ENCODE measurements at places on chromosomes 6 and 20. TPM values are rescaled to one million over a fixed set of nuclear protein-coding genes. Genes with fewer than 3 reads are reported as not detected.

The PRR18 gene
- 0.09 TPM for total RNA-seq

The C4A gene
- total RNA-seq: 4.5 TPM

The KHDRBS2 gene
- total RNA-seq: 27.0 TPM

The PMEPA1 gene
- total RNA-seq: 18.8 TPM

- H3K27ac ChIP-seq: no peak overlapping the region
- H3K27me3 ChIP-seq: no peaks in the 10 kb centered on the region
- DNase-seq: no peak
- H3K4me3 ChIP-seq: no peak overlapping the region
- H3K36me3 ChIP-seq: no peaks in the 10 kb centered on the region
Observed at GRCh38 chr6:125445054-125445453, 143.3 kb upstream of the HDDC2 start.

GRCh38 chr6:87949194-87949593 is 98.4 kb upstream of the SPACA1 start:
- H3K27ac ChIP-seq: no peak overlapping the region
- H3K36me3 ChIP-seq: no peaks in the 10 kb centered on the region
- no peak overlapping the region for H3K4me3 ChIP-seq
- no peaks in the 10 kb centered on the region for H3K4me1 ChIP-seq

- H3K36me3 ChIP-seq: no peaks in the 10 kb centered on the region
- no peak overlapping the region for H3K27ac ChIP-seq
- H3K4me3 ChIP-seq: no peak overlapping the region
- no peaks in the 10 kb centered on the region for H3K4me1 ChIP-seq
- no peaks in the 10 kb centered on the region for H3K27me3 ChIP-seq
- no peak for DNase-seq
Observed at GRCh38 chr6:130632277-130632676, 194.9 kb upstream of the SMLR1 start.

DNA sequence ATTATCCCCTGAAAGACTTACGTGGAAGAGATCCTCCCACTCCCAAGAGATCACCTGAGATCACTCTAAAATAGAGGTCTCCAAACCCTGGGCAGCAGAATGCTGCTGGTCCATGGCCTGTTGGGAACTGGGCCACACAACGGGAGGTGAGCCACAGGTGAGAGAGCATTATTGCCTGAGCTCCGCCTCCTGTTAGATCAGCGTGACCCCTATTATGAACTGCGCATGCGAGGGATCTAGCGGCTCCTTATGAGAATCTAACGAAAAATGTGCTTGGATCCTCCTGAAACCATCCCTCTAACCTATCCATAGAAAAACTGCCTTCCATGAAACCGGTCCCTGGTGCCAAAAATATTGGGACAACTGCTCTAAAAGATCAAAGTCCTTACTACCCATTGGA is 1057.4 kb downstream of the EPHA7 start:
- no peak overlapping the region for H3K4me3 ChIP-seq
- H3K36me3 ChIP-seq: no peaks in the 10 kb centered on the region
- no peaks in the 10 kb centered on the region for H3K27me3 ChIP-seq
- no peaks in the 10 kb centered on the region for H3K4me1 ChIP-seq

DNA sequence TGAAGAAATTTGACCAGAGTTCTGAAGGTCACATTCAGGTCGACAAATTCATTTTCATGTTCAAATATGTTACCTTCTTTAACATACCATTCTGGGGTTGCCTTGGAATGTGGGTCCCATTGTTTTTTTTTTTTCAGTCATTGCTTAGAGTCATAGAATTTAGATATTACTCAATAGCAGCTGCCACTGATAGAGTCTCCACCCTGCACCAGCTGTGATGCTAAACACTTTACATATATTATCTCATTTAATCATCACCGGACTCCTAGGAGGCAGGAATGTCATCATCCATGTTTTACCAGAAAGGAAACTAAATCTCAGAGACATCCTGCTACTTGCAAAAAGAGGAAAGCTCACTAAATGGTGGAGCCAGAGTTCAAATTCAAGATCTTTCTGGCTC is 204.7 kb downstream of the ESR1 start:
- no peak for DNase-seq
- no peaks in the 10 kb centered on the region for H3K27me3 ChIP-seq
- no peak overlapping the region for H3K27ac ChIP-seq

DNA sequence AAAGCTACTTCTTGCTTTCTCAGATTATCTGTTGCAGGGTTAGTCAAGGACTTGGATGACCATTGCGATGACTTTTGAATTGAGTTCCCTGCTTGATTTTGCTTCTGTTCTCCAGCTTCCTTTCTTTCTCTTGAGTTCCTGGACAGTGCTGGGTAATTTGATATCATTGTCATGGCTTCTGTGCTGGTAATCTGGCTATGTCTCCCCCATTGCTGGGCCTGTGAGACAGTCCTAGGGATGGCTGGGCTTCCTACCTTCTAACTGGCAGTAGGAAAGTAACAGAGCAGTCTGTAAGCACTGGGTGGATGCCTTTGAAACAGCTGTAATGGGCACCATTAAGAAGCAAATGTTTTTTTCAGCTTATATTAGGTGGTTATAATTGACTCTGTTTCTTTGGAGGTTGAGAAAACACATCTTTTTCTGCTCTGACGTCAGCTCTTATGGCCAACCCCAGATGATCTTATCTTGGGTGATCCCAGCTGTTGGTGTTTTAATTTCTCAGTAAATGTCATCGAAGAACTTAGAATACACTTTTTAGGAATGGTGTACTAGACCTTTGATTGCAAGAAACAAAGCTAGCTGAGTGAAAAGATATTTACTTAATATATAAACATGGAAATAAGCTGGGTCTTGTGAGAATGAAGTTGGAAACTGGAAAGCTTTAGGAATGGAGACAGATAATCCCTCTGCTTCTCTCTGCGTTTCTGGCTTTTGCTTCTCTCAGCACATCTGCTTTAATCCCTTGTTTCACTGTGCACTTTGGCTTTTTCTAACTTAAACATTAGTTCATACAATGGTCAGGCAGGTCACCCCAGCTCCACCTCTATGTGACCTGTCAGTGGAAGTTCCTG is 195.0 kb upstream of the MAN1A1 start:
- no peaks in the 10 kb centered on the region for H3K4me1 ChIP-seq
- peaks cover 13% of the 10 kb centered on the region for H3K27me3 ChIP-seq
- DNase-seq: no peak
- no peak overlapping the region for H3K27ac ChIP-seq
